GM13976 (cell line): ENCODE measurements at places on chromosomes 7 and 10.

DNA sequence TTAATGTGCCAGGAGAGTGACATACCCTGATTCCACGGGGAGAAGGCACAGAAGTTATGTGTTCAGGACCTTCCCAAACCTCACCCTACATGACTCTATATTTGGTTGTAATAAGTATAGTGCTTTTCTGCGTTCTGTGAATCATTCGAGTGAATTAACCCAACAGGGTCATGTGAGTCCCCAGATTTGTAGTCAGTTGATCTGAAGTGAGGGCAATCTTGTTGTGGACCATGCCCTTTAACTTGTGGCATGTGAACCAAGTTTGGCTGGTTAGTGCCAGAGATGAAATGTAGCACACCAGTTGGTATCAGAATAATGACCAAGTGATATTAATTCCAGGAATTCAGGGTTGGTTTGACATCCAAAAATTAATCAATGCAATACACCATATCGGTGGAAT lies 70.2 kb downstream of the NHLRC2 start:
- no peak for DNase-seq

DNA sequence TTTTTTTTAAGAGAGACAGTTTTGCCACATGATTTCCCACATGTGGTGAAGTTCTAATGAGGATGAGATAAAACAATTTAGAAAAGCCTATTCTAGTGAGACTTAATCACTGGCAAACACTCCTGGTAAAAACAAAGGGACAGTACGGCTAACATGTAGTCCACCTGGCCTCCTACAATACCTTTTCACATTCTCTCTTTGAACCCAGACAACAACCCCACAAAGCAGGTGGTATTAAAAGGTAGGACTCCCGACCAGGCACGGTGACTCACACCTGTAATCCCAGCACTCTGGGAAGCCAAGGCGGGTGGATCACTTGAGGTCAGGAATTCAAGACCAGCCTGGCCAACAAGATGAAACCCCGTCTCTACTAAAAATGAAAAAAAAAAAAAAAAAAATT lies 12.4 kb downstream of the PARD3 start:
- DNase-seq, result no peak

GRCh38 chr7:77657427-77658224 lies 38.6 kb upstream of the RSBN1L start:
- DNase-seq, result peak; percentile 58

DNA sequence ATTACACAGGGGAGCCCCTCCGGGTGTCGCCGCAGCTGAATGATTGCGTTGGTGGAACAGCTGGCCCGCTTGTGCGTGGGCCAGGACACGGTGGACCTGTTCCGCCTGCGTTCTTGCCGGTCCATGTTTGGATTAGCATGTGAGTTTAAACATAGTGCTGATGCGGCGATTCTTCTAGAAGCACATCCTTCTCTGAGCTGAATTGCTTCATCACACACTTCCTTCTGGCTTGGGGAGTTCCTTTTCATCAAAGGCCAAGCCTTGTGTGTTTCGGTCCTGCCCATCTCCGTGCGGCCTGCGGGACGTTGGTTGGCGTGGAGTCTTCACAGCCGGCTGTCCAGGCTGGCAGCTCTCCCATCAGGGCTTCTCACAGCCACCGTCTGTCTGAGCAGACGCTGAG lies 45.5 kb upstream of the SLC29A4 start:
- peak; percentile 48 for DNase-seq

GRCh38 chr10:61175316-61175715 lies 231.3 kb upstream of the RHOBTB1 start:
- no peak for DNase-seq
